Activated naive CD4-positive, alpha-beta T cell (primary cell): ENCODE measurements at places on chromosomes 3 and 15.

DNA sequence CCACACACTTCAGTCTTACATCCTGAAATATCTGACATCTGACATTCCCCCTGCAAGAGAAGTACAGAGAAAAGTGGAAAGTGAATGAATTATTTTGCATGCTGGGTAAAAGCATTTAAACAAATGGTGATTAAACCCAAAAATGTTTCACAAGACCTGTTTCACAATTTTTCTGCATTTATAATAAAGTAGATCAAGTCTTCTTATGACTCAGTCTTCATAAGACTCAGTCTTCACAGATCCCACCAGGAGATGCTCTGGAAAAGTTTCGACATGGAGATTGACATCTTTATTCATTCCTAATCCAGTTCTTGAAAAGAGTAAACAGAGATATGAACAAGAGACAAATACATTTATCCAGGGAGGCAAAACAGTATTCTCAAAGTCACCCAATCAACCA is 13.2 kb upstream of the EDC3 start:
- no peak for DNase-seq

DNA sequence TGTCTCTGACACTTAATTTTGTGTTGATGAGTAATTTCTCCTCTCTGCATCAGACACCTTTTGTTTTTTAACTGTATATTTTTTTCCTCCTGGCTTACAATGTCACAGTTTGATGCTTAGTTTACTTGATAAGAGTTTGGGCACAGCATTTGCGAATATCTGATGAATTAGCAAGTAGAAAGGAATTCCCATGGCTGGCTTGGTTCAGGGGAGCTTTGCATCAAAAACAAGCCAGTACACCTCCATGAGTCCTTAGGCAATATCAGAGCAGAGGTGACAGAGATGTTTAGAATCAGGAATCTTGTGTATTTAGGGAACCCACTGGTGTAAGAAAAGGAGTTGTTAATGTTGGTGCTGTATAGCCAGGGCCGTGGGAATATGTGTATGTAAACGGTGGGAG is 9.3 kb downstream of the ARHGEF26 start:
- DNase-seq = no peak

GRCh38 chr3:33911525-33912322 is 113.3 kb downstream of the PDCD6IP start:
- no peak for DNase-seq

DNA sequence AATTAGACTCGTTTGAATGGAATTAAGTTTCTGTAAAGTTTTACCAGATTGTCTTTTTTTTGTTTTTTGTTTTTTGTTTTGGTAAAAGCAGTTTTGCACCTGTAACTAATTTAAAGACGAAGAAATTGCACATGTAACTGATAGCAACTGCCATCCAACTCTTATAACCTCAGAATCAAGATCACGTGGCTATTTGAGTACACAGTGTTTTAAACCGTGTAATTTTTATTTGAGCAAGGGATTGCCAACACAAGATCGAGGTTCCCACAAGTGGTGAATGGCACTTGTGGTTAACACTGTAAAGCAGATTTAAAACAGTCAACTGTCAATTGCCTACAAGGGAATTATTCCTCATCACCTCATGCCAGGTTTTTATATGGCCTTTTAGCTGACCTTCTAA is 67.3 kb downstream of the PPARG start:
- DNase-seq = no peak

GRCh38 chr15:38860253-38860652 is 295.6 kb upstream of the RASGRP1 start:
- no peak for DNase-seq

- no peak for DNase-seq
Observed at GRCh38 chr15:100866386-100867330, 13.0 kb upstream of the ALDH1A3 start.

DNA sequence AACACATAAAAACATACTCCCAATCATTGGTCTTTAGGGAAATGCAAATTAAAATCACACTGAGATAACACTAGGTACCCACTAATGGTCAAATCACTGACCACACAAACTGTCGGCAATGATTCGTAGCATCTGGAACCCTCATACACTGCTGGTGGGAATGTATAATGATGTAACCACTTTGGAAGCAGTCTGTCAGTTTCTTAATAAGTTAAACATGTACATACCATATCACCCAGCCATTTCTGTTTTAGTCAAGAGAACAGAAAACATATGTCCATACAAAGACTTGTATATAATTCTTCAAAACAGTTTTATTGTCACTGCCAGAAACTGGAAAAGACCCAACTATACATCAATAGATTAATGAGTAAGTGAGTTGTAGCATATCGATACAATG is 63.3 kb upstream of the LRRC3B start:
- no peak for DNase-seq

DNA sequence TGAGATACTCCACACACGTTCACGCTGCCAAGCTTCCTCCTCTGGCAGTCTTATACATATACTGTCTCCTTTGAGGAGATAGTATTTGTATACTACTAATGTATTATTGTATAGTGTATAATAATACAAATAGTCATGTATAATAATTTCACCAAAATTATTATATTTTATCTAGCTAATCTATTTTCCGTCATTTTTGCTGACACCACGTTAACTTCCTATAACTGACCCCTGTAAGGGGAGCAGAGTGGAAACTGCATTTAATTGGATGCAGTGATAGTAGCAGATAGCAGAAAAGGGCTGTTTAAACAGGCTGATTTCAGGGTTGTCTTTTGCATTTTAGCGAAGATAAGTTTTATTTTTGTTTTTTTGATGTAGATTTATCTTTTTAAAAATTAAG is 30.5 kb upstream of the TMEM42 start:
- no peak for DNase-seq

- no peak for DNase-seq
Observed at GRCh38 chr15:61841466-61841865, 218.8 kb downstream of the VPS13C start.

DNA sequence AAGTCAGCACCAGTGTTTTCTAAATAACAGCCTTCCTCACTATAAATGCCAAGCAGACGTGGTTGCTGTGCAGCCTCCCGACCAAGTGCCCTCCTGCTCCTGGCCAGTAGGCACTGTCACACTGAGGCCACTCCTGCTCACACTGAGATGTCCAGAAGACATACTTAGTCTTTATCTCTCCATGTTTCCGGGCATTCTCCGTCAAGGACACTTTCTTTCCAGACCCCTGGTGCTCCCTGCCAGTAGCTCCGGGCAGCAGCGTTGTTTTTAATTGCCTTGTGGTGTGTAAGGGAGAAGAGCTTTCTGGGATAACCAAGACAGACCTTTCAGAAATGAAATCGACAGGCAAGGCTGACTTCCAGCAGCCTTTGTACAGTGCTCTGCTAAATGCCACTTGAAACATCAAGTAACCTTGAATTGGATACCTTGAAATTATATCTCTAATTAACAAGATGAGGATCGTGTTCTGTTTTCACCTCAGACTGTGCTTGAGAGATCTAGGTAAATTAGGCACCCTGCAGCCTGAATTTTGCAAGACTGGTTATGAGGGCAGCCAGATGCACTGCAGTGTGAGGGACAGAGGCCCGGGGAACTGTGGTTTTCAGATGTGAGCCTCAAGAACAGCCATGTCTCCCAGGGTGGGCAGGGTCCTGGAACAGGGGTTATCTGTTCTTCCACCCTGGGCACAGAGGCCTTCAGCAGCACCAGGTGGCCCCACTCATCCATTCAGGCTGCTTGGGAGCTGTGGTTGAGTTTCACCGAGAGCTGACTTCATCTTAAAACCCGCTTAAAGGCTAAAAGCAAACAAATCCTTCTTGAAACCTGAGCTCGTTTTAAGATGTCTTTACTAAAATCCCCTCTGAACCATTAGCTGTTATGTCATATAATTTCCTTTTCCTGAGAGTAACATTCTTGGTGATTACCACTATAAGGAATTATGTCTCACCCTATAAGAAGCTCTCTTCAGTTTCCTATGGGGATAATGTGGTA is 105.5 kb upstream of the IL12A start:
- DNase-seq = no peak

DNA sequence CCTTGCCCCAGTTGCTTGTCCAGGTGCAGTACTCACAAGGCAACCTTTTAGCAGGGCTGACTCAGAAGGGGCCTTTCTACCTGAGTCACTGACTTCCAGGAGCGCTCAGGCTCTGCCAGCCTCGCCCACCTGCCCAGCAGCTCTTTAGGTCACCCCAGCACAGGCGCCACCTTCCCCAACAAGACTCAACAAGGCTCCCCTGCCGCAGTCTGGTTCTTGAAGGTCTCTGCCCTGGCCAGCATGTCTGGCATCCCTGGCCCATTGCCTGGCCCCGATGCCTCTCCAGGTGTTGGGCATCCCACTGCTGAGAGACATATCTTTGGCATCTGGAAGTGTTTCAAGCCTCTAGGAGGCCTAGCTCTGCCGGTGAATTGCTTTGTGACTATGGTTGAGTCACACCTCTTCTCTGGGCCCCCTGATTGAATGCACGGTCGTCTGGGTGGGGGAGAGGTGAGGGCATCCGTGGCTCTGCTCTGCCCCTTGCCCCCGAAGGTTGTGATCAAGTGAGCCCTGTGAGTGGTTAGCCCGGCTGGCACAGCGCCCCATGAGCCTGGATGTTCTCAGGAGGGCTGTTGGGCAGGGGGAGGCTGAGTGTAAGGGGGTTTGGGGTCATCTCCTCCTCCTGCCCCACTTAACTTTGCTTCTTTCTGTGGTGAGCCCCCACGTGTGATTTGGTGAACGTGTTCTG is 21.6 kb downstream of the SNX33 start:
- no peak for DNase-seq

DNA sequence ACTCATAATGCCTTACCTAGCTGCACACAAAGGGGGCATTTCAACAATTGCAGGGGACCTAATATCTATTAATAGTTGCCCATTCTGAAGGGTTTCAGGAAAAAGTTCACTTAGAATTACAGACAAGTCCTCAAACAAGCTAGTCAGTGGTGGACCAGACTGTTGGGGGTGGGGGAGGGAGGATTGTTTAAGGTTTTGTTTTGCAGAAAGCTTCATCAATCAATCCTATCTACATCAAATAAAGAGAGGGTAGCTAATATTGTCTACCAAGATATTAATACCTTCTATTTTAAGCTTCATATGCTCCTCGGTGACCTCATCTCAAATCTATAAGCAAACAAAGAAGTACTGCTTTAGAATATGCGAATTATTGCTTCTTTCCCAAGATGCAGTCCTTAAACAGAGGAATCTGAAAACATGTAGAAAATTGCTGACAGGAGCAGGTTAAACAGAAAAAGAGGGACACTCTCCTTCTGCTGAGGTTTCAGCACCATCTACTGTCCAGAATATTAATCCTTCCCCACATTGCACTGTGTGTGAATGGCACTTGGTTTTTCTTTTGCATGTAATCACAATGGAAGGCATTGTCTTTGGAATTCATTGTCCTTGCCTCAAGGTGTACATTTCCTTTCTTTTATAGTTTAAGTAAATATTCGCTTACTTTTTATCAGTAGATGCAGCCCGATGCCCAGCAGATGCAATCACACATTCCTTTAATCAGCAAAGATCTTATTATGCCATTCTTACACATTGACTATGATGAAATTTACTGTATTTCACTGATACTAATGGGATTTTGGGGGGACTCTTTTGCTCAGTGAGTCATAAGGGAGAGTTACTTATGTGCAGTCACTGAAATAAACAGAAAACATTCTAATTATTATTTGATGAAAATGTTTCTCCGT is 94.7 kb downstream of the IL5RA start:
- no peak for DNase-seq

GRCh38 chr15:56757875-56758274 is 24.6 kb upstream of the ZNF280D start:
- DNase-seq = no peak

- DNase-seq = no peak
Observed at GRCh38 chr15:67594770-67595169, 52.3 kb downstream of the MAP2K5 start.

GRCh38 chr3:177946936-177947335 is 589.3 kb upstream of the KCNMB2 start:
- no peak for DNase-seq

DNA sequence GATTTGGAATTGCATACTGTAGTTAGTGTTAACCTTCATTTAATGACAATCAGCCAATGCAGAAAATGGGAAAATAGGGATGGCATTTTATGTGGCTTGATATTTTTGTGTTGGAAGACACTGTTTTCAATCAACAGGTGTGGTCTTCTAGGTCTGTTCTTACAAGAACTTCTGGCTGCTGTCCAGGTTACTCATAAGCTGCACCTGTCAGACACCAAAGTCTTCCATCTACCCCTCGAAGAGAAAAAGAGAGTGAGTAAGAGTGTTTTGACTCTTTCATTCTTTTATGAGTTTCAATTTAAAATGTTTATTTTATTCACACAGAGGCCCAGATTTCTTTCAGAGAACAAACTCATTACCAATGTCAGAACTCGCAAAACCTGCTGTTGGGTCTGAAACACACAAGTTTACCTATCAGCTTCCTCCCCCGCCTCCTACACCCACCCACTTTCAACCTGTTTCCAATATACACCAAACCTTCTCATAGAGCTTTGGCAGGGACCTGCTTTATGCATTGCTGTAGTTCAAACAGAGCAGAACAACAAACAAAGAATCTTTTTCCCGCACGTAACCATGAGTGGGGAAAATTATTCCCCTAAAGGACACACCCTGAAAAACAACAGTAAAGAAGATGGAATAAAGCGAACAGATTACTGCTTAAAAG is 767.7 kb upstream of the ALCAM start:
- no peak for DNase-seq

DNA sequence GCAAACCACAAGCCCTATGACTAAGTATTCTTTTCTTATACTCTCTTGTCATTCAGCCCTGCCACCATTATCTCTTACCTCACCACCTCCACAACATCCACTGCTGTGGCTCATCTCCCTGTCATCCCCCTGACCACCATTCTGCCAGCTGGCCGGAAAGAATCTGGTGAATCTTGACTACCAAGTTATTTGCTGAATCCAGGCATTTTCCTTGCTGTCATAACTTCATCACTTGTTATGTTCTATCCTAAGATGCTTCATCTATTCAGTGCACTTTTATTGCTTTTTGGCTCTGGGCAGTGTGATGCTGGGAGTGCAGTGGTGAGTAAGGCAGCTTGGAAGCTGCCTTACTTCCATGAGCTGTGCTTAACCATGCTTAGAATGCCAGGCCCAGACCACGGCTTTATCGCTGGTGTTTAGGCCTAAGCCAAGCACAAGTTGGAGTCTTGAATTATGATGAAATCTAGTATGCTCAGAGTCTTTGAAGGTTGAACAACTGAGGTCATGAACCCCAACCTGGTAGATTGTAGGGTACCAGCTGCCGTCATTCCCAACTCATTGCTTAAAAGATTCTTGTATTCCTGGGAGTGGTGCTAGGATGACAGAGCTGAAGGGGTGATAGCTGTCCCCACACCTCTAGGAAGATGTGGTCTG is 27.0 kb upstream of the APH1B start:
- DNase-seq = no peak

DNA sequence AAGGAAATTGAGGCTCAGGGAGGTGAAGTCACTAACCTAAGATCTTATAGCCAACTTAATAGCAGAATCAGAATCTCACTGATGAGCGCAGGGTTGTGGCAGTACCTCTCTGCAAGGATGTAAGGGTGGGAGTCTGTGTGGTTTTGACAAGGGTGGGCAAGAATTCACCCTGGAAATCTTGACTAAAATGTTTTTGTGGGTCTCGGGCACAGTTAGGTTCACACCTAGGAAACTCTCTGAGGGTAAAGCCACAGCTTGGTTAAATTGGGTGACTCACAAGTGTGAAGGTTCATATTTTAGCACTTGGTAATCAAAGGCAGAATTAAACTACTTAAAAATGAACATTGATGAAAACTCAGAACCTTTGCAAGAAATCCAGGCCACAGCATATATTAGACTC is 178.2 kb upstream of the EOMES start:
- no peak for DNase-seq
